ENCODE measurements at places on chromosomes 2 and 18.

- DNase-seq: no peak
These were observed 1419.1 kb upstream of the NXPH2 start for GRCh38 chr2:140199312-140199711.

DNA sequence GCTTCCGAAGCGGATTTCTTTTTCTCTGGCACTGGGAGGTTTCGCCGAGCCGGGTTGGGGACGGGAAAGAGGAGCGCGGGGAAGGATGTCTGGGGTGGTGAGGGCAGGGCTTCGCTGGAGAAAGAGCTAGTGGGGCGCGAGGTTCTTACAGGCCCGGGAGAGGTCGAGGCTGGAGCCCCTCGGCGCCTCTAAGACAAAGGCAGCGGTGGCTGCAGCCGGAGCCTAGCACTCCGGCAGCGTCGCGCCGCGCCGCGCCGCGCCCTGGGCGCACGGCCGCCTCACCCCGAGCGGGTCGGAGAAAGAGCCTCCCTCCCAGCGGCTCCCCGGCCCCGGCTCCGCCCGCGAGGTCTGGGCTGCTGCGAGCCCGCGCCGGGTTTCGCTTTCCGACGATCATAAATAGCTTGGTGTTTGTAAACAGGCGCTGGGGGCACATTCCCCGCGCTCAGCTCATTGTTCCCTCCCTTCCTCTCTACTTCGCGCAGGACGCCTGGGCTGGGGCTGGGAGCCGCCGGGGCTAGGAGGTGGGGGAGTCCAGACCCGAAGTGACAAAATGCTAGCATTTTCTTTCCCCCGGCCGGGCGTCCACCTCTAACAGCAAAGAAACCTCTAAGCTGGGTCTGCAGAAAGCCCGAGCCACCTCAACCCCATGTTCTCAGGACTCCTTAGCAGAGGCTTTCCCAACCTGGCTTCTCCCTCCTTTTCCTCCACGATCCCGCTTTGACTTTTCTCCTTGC lies 813 bp upstream of the MEIS1 start:
- DNase-seq: no peak

DNA sequence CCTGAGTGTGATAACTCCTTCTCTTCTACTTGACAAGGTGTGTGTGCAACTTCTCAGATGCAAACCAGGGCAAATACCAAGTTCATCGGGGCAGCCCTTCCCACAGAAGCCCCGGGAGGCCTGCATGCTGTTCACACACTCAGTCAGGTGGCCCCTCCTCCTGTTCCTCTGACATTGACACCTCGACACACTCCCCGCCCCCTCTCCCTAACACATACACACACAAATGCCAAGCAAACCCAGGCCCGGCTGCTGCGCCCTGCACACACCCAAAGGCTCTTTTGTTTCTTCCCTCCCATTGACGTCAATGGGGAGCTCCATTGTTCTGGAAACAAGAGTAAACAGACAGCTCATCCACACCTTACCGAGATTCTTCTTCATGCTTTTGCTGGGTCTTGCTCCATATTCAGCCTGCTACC lies 1.7 kb upstream of the PER2 start:
- no peak for DNase-seq

DNA sequence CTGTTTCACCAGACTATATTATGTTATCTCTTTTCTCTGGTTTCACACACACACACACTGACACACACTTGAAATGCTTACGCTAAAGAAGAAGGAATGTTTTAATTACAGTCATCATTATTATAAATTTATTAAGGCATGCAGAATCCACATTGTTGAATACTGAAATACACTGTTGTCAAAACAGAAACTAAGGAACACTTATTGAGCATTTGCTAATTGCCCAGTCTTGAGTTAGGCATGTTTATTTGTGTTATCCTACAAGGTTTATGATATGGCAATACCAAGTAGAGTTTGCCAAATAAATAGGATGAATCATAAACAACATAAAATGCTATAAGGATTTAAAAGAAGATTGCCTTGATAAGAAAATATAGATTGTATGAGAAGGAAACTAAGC lies 917.0 kb upstream of the PIK3C3 start:
- no peak for DNase-seq

- DNase-seq: no peak
These were observed 32.2 kb downstream of the GPR75 start for GRCh38 chr2:53827398-53828175.

- no peak for DNase-seq
These were observed 80.4 kb downstream of the MSTN start for GRCh38 chr2:189982087-189982486.

- DNase-seq: no peak
These were observed 45.9 kb downstream of the MARCO start for GRCh38 chr2:118987886-118988285.

- DNase-seq: no peak
These were observed 8.2 kb downstream of the WDR54 start for GRCh38 chr2:74429487-74430451.

DNA sequence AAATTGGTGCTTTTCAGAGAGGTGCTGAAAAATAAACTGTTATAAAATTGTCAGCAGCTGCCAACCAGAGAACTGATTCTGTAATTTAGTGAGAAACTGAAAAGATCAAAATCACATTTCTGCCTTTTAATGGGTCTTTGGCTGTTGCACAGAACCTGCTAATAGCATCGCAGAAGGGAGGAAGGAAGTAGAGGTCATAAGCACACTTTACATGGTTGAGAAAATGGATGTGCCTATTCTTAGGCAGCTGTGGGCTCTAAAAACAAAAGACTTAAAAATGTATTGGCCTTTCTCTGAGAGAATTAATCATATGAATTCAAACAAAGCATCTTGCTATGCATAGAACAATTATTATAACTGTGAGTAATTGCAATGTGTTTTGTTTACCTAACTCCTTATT lies 1186.9 kb downstream of the DSC3 start:
- no peak for DNase-seq

GRCh38 chr18:32868406-32868805 lies 95.6 kb upstream of the KLHL14 start:
- no peak for DNase-seq

- no peak for DNase-seq
These were observed 163.8 kb upstream of the MYCN start for GRCh38 chr2:15776629-15776919.

- DNase-seq: no peak
These were observed 57.0 kb downstream of the LYPD6 start for GRCh38 chr2:149387411-149387810.

- no peak for DNase-seq
These were observed 441.8 kb downstream of the NYAP2 start for GRCh38 chr2:225841314-225841713.

DNA sequence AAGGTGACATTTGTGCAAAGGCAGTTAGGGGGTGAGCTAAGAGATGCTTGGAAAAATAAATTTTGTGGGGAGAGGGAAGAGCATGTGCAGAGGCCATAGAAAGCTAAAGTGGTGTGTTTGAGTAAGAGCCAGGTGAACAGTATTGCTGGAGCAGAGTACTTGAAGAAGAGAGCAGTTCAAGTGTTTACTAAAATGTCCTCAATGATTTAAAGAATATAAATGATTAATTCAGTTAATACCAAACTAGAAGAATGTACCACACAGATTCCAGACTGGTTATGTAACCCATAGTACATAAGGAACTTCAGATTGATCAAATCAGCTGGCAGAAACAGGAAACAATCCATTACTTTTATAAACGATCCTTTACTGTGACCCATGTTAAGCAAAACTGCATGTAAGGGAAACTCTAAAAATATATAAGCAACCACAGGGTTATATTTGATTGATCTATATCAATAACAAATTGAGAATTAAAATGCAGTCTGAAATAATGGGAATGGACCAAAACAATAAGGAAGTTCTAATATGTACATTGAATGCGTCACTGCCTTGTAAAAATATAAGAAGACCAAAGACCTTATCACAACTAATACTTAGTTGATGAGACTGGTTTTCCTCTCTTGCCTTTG lies 76.9 kb downstream of the LDAH start:
- DNase-seq: no peak
